Right ventricle myocardium inferior (tissue), 1 donor: ENCODE measurements at places on chromosomes 5 and 9.

- no peak for DNase-seq
These were observed 163.7 kb upstream of the ELL2 start for GRCh38 chr5:96125231-96125891.

- no peak for DNase-seq
These were observed 650 bp downstream of the DCTN4 start for GRCh38 chr5:150758203-150758530.

- DNase-seq = no peak
These were observed 419.9 kb downstream of the NTRK2 start for GRCh38 chr9:85089188-85089969.

- DNase-seq = no peak
These were observed 284.1 kb downstream of the NFIB start for GRCh38 chr9:14029806-14030374.

DNA sequence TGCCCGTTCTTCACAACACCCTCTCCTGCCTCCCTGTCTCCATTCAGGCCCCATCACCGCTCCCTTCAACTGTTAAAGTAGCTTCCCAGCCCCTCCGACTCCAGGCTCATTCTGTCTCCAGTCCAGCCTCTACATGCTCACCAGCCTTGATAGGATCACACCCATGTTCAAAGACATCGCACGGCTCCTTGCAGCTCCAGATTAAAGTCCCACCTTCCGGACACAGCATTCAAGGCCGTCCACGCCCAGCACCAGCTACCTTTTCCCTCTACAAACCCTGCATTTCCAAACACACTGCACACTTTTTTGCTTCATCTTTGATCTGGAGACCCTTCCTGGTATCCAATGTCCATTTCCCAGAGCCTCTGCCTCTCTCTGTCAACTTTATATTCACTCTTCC, 6.4 kb downstream of the GABBR2 start:
- no peak for DNase-seq

- no peak for DNase-seq
These were observed 26.2 kb upstream of the RAB14 start for GRCh38 chr9:121227862-121228261.

DNA sequence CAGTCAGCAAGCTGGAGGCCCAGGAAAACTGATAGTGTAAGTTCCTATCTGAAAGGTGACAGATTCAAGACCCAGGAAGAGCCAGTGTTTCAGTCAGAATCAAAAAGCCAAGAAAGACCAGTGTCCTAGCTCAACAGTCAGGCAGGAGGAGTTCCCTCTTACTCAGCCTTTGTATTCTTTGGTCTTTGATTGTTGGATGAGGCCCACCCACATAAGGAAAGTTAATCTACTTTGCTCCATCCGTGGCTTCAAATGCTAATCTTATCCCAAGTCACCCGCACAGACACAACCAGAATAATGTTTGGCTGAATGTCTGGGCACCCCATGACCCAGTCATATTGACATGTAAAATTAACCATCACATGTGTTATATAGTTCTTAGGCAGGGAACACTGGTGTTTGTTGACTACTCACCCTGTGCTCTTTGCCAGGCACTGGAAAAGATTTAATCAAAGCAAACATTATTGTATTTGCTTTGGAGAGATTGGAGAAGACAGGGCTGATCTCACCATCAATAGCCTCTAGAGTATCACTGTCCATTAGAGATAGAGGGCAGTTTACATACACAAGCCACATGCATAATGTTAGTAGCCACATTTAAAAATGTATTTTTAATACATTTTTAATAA, 96.3 kb upstream of the KCNN2 start:
- no peak for DNase-seq

DNA sequence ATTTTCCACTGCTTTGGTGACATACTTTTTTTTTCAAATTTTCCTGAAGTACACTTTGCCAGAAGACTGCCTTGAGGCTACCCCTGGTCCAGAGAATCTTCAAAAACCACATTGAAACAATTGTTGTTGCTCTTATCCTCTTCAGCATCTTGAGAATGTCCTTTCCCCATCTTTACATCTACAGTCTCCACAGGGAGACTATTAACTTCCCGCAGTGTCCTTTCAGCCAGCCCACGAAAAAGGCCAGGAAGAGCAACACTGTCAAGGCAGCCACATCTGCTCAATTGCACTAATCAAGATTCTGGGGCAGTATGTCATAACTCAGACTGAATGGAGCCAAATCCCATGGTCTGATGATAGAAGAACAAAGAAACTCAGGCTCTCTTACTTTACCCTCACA, 148.3 kb downstream of the ENC1 start:
- DNase-seq = no peak
